ENCODE measurements at places on chromosomes 3 and 15. TPM values are rescaled to one million over a fixed set of nuclear protein-coding genes. Genes with fewer than 3 reads are reported as not detected.

THSD4 gene
- 13.9 TPM for total RNA-seq

MYRIP gene
- total RNA-seq = 0.16 TPM

CMTM6 gene
- total RNA-seq = 43.4 TPM

SI gene
- not detected for total RNA-seq

FXR1 gene
- 307 TPM for total RNA-seq

GNAT1 gene
- total RNA-seq = not detected

TRH gene
- total RNA-seq = not detected

STRC gene
- 0.09 TPM for total RNA-seq

MUSTN1 gene
- total RNA-seq = not detected

TGM5 gene
- total RNA-seq = not detected

ST8SIA2 gene
- not detected for total RNA-seq

FBXL22 gene
- total RNA-seq = 0.16 TPM

ANKUB1 gene
- total RNA-seq = not detected

CPNE9 gene
- total RNA-seq = not detected

KNG1 gene
- total RNA-seq = not detected

CEP19 gene
- total RNA-seq = 2.5 TPM

IQCF5 gene
- not detected for total RNA-seq

TM6SF1 gene
- total RNA-seq = 2.0 TPM

GOLGA8Q gene
- 2.8 TPM for total RNA-seq

SAMD7 gene
- total RNA-seq = not detected

RAB6B gene
- total RNA-seq = 0.52 TPM

DAZL gene
- total RNA-seq = not detected

SLC22A13 gene
- 0.09 TPM for total RNA-seq

PROK2 gene
- not detected for total RNA-seq

COL7A1 gene
- total RNA-seq = 27.0 TPM

CSPG4 gene
- total RNA-seq = 42.1 TPM

SLC38A3 gene
- total RNA-seq = not detected

SLC25A20 gene
- total RNA-seq = 20.8 TPM

RHOV gene
- total RNA-seq = not detected

SOX2 gene
- not detected for total RNA-seq

GP5 gene
- under 0.01 TPM for total RNA-seq

CHRNB4 gene
- not detected for total RNA-seq

SLC12A6 gene
- total RNA-seq = 17.1 TPM

OR4F6 gene
- total RNA-seq = not detected

ACSBG1 gene
- total RNA-seq = not detected

C3orf20 gene
- not detected for total RNA-seq

IGSF10 gene
- 0.94 TPM for total RNA-seq

PLCH1 gene
- total RNA-seq = 0.09 TPM

PHC3 gene
- total RNA-seq = 21.9 TPM

IL16 gene
- 3.2 TPM for total RNA-seq

GRAMD1C gene
- total RNA-seq = 6.8 TPM

RLBP1 gene
- total RNA-seq = not detected

MYL3 gene
- 0.09 TPM for total RNA-seq

IGF2BP2 gene
- 18.6 TPM for total RNA-seq

GP9 gene
- not detected for total RNA-seq

CCR4 gene
- not detected for total RNA-seq

ATP13A5 gene
- total RNA-seq = not detected
